Fibroblast of skin of left quadriceps (primary cell): ENCODE measurements at places on chromosomes 5 and 9.

DNA sequence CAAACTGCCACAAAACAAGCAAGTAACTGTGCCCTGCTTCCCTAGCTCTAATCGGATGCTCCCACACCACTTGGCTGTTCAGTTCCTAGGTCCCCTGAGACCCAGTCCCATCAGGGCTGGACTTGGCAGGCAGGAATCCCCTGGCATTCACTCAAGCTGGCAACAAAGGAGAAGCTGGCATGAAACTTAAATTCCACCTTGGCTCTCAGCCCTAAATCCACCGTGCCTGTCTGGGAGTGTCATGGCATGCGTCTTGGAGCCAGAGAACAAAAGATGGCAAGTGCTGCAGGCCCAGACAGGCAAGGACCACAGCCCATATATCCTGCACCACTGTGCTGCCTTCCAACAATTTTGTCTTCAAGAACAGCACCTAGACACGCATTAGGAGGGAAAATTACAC is 38.2 kb downstream of the ETF1 start:
- DNase-seq = no peak

DNA sequence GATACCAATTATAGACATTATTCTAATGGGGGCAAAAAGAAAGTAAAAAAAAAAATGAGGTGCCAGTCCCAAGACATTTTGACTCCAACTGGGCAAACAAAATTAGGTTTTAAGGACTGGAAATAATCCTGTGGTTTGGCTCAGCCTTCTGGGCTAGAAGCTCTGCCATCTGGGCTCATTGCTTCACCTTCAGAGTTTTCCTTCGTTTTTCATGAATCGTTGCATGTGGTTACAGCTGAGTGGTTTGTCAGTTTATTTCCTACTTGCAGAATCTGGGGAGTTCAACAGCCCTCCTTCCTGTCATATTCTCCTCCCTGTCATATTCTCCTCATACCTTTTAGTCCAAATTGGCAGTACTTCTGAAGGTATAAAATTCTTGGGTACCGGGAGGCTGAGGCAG is 12.0 kb downstream of the UGT3A2 start:
- no peak for DNase-seq

DNA sequence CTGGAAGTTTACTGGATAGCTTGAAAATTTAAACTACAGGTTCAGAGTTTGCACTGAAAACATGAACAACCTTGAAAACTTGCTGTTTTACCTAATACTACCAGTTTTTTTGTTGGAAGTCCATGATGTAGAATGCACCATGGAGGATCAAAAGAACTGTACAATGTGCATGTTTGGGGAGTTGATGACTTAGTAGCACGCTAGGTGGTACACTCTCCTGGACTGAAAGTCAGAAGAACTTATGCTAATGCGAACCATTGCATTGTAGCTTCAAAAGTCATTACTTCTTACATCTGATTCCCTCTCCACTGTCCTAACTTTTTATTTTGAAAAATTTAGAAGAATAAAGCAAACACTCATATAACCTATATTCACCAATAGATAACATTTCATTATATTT is 211.0 kb downstream of the OSTF1 start:
- DNase-seq = no peak

DNA sequence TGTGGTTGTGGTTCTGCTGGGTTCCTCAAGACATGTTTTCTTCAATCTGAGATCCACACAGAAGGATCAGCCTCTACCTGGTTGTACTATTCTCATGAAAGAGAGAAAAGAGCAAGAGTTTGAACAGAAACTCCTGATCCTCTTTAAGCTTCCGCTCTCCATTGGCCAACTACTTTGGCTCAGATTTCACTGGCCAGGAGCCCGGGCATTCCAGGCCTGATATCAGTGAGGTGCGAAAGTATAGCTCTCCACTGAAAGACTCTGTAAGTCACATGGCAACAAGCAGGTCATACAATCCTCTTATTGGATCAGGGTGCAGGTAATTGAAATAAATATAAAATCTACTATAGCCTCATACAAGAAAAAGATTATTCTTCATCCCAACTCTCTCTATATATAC is 920.5 kb downstream of the TLE4 start:
- DNase-seq = no peak
